ENCODE measurements at places on chromosomes 1 and 21. TPM values are rescaled to one million over a fixed set of nuclear protein-coding genes. Genes with fewer than 3 reads are reported as not detected.

DNA sequence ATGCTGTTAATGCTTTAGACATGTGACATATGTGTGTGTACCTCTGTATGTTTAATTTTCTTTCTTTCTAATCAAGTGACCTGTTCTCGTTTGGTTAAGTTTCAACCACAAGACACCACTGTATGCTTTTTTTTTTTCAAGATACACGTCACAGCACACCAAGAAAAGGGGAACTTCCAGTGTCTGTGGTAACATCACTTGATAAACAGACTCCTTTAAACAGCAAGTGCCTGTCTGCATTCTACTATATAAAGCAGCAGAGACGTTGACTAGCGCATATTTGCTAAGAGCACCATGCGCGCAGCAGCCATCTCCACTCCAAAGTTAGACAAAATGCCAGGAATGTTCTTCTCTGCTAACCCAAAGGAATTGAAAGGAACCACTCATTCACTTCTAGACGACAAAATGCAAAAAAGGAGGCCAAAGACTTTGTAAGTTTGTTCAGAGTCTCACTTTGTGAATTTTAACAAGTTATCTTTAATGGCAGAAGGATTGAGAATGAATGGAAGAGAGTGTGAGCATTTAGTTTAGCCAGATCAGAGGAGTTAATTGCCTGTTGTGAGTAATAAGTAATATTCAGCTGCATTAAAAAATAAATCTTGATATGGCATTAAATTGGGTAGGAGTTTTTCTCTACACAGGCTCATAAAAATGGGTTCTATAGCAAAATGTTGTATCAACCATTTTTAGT is at the start of gene RGS1:
Gene RGS1 (plus strand): TSS at position 275 of the 691 bp plus-strand sequence. CDS start 20 bp downstream, at position 295.
- DNase-seq, result no peak

WNT9A gene
- 4.1 TPM for total RNA-seq

MIXL1 gene
- total RNA-seq, result 1.2 TPM

- peak; percentile 26 for DNase-seq
Observed at GRCh38 chr1:213131851-213132655, 81.0 kb downstream of the RPS6KC1 start.

VWA1 gene
- total RNA-seq, result 6.1 TPM

- DNase-seq, result no peak
Observed at GRCh38 chr1:48807554-48808260, 31.0 kb upstream of the BEND5 start.

- no peak for DNase-seq
Observed at GRCh38 chr1:170309389-170310013, 163.7 kb downstream of the NTMT2 start.

DNA sequence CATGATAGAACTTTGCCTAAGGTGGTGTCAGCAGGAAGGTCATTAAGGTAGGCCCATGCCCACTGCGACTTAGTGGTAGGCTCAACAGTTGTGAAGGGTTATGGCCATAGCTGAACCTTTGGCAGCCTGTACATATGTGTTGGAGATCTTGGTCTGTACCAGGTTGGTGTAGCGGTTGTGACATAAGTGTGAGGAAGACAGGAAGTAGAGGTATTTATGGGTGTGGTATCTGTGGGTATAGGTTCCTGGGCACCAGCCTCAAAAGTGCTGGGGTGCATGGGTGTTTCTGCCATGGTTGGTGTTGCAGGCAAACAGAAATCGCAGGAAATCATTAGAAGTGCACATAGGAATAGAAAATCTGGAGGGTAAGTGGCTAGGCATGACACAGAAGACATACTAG is 18.6 kb upstream of the LRIF1 start:
- DNase-seq, result no peak

FMN2 gene
- not detected for total RNA-seq

DNA sequence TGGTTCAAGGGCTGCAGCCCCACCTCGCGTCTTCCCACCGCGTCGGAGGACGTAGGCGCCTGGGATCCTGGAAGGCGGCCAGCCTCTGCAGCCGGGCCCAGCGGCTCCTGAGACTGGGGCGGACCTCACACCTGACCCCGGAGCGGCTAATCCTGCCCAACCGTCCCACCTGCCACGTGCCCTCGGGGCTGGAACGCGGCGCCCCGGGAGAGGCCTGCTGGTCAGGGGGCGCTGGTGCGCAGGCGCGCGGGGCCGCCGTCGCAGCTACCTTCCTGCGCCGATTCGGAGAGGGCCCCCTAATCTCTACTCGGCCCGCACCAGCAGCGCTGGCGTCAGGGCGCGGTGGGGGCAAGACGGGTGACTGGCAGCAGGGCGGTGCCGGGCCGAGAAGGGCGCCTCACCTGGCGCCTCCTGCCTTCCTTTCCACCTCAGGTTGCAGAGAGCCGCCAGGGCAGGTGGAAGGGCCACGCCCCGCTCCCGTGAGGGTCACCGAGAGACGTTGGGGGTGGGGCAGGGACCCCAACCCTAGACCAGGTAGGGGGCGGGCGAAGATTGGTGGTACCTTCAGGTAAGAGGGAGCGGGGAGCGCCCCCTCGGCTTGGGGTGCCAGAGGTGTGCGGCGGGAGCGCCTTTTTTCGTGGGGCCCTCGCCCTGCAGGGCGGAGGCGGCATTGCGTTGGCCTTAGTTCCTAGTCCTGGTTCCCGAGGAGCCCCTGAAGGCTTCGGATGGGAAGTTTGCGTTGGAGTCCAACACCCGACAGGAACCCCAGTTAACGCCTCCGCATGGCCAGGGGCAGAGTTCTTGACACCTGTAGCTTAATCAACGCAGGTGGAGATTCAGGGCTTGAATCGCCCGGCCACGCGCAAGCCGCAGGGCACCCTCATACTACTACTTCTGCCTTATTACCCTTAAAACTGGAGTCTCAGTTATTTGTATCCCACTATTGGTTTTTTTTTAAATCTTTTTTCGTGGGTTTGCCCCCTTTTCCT is at the start of gene TDRD5:
Gene TDRD5 (plus strand): TSS at position 241 of the 989 bp plus-strand sequence. CDS start 784 bp downstream, outside the sequence.
- DNase-seq, result no peak

- DNase-seq, result no peak
Observed at GRCh38 chr1:216193839-216194443, 229.3 kb downstream of the USH2A start.

CAPZA1 gene
- total RNA-seq, result 183 TPM

- DNase-seq, result no peak
Observed at GRCh38 chr1:202711949-202712635, 1.8 kb upstream of the SYT2 start.

DNA sequence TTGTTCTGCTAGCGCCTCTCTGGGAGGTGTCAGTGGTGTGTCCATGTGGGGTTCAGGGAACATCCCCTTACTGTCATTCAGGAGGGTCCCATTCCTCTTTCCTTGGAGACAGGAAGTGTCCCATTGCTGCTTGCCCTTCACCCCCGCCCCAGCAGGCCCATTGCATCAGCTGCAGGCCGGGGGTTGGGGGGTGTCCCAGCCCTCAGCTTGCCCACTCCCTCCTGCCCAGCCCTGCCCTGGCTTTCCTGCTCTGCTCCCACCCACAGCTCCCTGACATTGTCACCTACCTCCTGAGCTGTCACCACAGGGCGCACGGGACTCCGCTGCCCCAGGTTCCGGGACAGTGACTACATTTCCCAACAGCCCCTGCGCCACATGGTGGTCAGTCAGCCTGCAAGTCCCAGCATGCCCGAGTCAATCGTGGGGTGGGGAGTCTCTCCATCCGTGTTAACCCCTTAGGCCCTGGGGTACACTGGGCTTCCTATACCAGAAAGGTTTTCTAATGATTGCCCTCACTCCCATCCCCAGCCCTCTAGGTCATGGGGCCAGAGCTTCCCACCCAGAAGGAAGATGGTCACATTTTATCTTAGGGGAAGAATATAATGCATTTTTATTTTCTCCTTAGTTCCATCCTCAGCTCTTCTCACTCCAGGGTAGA is at the start of gene INPP5B:
Gene INPP5B (minus strand): TSS at position 351 of the 658 bp plus-strand sequence. CDS start 745 bp downstream, outside the sequence.
- peak; percentile 83 for DNase-seq

DNA sequence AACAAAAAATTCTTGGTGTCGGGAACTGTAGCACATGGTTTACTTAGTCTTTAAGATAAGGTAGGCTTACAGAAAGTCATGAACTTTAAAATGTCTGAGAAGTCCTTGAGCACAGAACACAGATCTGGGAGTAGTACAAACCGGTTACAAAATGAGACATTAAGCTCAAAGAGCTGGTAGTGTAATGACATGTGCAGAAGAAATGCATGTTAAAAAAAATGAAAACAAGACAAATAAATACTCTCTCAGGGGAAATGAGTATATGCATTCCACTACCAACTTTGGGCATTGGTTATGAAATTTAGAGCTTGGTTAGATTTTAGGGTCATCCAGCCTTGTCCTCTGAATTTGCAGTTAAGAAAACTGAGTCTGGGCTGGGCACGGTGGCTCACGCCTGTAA is 91.5 kb upstream of the F3 start:
- no peak for DNase-seq

- no peak for DNase-seq
Observed at GRCh38 chr1:34970829-34971228, 14.3 kb downstream of the TMEM35B start.

GRCh38 chr1:231139659-231140654 is 21.9 kb upstream of the TRIM67 start:
- DNase-seq, result no peak

DNA sequence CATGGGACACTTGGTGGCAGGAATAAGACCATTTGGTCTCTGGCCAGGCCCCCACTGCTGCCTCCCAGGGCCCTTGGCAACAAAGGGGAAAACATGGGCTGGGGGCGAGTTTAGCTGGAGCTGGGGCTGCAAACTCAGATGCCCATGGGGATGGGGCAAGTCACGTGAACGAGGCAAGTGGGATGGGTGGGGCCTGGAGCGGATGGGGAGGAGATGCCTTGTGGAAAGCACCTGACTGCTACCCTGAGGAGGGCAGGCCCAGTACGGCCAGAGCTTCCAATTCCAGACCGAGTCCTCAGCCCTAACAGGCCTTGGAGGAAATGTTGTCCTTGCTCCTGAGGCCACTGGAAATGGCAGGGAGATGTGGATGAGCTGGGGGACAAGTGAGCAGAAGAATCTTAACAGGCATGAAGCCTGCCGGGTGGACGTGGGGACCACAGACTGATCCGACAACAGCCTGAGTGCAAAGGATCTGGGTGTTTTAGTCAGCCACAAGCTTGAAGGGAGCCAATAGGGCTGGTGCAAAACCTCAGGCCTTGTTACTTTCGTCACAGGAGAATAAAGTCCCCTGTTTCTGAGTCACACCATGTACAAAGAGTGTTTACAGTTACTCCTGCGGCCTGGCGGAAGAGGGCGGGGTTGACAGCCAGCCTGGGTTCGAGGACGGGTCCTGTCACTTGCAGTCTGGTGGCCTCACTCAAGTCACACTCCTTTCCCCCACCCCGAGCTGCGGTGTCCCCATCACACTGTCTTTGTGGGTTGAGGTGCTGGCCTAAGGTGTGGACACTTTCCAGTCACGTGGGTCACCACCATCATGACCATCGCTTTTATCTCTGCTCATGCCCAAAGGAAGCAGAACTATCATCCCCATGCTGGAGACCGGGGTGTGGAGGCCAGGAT is 19.1 kb downstream of the RUNX3 start:
- DNase-seq, result no peak

GRCh38 chr1:167110586-167110985 is 16.7 kb downstream of the STYXL2 start:
- no peak for DNase-seq

- no peak for DNase-seq
Observed at GRCh38 chr1:91428182-91428798, 23.7 kb upstream of the HFM1 start.
